ENCODE measurements at places on chromosomes 3 and 15.

GRCh38 chr15:26087395-26087794 is 224.3 kb upstream of the ATP10A start:
- DNase-seq = no peak

DNA sequence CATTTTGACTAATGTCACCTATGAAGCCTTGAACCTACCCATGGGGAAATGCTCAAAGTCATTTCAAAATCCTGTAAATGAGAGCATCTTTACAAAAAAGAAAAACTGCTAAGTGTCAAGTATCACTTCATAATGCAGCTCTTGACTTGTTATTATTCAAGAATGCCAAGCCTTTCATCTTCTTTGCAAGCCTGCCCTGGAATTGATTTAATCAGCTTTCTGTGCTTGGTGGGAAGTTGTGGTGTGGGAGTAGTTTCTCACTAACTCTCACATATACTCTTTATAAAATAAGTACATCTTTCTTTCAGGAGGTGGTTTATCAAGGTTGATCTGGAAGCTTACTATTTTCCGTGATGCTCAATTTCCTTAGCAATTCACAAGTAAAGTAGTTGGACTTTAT is 43.6 kb downstream of the RYR3 start:
- no peak for DNase-seq

DNA sequence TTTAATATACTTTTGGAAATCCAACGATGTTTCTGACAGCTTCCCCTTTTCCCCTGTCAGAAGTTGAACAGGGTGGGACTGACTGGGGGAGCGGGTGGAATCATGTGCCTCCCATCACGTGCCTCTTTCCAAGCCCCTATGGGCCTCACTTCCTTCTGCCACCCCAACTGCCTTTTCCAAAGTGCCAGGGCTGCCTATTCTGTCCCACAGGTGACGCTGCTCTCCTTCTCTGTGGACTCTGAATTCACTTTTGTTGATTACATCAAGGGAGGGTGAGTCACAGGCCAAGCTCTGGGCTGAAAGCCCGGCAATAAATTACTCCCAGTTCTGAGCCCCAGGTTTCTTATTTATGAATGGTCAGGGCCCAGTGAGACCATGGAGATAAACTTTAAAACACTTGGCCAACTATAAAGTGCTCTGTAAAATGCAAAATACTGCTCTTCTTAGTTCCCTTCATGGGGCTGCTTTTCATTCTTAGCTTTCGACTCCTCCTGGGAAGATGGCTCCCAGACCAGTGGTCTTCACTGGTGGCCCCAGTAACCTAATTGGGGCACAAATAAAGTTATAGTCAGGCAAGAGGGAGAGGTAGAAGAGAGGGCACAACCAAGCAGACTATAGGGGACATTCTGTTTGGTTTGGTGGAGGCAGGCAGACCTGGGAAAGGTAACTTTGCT is 12.3 kb downstream of the CPNE9 start:
- DNase-seq = no peak

GRCh38 chr15:38266247-38266986 is 13.8 kb downstream of the SPRED1 start:
- no peak for DNase-seq

Measured in activated naive CD4-positive, alpha-beta T cell (primary cell).